ENCODE measurements at places on chromosomes 16 and 17.

- no peak for DNase-seq
Observed at GRCh38 chr16:19861133-19861532, 23.5 kb downstream of the GPRC5B start.

DNA sequence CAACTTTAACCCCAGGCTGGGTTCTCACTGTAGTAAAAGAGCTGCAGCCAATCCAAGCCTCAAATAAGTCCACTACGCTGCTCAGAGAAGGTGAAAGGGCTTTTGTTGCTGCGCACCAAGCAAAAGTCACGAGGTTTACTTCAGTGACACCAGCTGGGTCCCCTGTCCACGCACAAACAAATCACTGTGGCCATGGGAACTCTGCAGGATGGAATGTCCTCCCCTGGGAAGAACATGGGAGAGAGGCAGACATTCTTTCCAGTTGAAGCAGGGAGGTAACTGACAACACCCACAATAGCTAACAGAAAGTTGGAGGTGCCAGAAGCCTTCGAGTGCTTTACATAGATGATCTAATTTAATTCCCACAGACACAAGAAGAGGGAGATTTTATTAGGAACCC lies 181.9 kb downstream of the PMP22 start:
- DNase-seq: no peak

GRCh38 chr16:35102780-35103403 lies 1643.5 kb downstream of the TP53TG3F start:
- peak; percentile 69 for DNase-seq

- no peak for DNase-seq
Observed at GRCh38 chr17:32747856-32748255, 129.1 kb downstream of the MYO1D start.

GRCh38 chr17:38861399-38861843 lies 7.9 kb upstream of the RPL23 start:
- DNase-seq: peak; percentile 83

DNA sequence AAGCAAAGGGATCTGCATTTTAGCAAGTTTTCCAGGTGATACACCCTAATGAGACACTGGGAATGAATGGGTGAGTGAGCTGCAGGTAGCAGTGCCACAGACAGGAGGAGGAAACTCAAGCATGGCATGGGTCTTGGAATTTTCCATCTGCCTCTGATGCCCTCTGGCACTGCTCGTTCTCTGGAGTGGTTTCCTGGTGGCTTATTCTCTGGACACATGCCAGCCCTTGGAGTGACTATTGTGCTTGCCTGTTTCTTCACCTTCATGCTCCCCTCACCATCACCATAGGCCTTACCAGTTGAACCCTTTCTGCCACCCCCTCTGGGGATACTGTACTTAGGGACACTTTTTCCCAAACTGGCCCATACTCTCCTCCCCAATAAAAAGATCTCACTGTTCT lies 1.6 kb downstream of the COASY start:
- DNase-seq: no peak

DNA sequence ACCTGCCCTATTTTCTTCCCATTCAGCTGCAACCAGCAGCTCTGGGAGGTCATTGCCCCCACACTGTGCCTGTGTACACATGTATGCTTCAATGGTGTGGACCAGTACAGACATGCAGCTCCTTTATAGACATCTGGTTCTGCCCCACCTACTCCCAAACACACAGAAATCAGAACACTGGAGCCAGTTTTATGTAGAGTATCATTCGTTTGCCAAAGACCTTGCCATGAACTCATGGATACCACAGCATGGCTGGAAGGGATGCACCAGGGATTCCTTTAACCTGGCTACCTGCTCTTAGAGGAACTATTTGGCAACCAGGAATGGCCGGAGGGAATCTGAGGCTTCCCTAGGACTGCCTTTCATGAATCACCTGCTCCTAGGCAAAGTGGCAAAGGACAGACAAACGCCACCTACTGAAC lies 60.4 kb downstream of the ZFHX3 start:
- no peak for DNase-seq

DNA sequence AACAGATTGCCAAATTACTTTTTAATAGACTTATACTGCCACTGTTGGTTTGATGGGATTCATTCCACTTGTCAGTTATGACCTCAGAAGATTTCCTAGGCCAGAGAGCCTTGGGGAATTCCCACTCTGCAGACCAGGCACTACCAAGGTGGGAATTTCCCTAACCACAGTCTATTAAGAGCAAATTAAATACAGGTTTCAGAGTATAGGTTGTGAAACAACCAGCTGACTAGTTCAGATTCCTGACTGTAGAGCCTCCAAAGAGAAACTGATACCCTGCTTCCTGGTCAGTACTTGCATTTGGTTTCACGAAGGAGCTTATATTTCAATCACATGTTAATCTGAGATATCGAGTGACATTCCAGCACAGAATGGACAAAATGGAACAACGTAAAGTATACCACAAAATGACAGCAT lies 186.5 kb downstream of the STX8 start:
- no peak for DNase-seq

- DNase-seq: peak; percentile 94
Observed at GRCh38 chr17:10135539-10136257, 62.7 kb downstream of the GAS7 start.

DNA sequence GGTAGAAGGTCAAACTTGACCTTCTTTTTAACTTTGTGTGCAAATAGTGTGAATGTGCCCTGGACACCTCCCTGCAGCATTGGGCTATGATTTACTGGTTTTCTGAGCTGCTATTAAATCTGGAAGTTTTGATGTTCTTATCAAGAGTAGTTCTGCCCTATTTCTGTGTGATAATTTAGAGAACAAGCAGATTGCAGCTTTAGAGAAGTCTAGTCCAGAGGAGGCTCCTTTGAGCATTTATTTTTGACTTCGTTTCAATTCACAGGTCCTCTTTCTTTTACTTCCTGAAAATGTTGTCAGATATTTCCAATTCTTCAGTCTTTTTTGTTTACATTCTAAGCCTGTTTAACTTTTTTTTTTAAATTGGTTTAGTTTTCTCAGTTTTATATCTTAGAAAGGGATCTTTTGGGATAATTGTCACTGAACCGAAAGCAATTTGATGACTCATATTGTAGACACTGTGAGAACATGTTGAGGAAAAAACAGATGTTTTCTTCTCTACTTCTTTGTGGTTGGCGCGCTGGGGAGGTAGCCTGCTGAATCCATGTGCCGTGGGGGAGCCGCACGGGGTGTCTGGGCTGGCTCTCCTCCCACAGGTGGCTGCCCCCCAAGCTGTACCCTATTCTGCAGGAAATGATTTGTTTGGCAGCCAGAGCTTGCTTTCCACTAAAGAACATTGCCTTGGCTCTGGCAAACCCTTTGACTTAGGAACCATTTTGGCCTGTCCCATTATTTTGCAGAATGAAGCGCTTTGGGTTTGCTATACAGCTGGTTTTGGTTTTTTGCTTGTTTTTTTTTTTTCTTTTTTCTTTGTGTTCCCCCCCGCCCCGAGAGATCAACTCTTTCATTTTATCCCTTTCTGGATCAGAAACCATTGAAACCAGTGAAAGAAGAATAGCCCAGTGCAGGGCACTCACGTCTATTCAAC lies 53.4 kb downstream of the MFSD11 start:
- DNase-seq: peak; percentile 76

GRCh38 chr16:47371271-47372014 lies 89.4 kb downstream of the ITFG1 start:
- no peak for DNase-seq

GRCh38 chr17:20206068-20206467 lies 196.9 kb downstream of the SPECC1 start:
- peak; percentile 43 for DNase-seq

- DNase-seq: peak; percentile 87
Observed at GRCh38 chr16:4032768-4033167, 83.5 kb downstream of the ADCY9 start.

GRCh38 chr16:68003031-68003430 lies 3.7 kb upstream of the DPEP2 start:
- no peak for DNase-seq

DNA sequence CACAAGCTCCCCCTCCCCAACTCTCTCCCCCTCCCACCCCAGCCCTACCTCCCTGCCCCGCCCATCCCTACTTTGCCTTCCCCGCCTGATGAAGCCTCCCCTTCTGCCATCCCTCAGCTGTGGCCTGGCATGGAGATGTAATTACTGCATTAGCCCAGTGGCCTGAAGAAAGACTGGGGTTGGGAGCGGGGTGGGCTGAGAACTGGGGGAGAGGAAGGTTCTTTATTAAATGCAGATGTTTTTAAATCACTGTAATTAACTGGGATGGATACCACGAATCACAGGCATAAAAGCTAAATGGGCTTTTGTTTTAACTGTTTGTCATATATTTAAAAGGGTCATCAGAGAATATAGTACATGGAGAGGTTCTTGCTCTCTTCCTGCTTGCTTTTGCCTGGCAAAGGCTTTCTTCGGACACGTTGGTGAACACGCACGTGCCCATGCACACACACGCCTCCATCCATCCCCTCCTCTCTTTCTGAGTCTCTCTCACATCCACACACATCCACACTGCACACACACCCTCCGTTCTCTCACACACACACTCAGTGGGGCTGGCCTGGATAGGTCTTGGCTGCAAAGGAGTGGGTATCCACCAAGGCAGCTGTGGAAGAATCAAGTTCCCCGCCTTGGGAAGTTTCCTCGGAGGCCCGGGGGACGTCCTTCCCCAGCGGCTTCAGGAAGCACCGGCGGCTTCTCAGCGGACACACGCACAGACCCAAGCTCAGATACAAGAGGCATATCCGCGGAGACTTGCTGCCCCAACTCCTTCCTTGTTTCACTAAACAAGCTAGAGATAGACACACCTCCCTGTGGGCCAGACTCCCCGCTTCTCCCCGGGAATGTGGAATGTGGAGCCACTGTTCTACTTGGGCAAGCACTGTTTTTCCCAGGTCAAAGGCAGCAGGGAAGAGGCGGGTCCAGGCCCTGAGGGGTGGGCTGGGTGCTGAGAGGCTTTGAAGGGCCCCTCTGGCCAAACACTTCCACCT lies 27.4 kb upstream of the TNRC6C start:
- no peak for DNase-seq

DNA sequence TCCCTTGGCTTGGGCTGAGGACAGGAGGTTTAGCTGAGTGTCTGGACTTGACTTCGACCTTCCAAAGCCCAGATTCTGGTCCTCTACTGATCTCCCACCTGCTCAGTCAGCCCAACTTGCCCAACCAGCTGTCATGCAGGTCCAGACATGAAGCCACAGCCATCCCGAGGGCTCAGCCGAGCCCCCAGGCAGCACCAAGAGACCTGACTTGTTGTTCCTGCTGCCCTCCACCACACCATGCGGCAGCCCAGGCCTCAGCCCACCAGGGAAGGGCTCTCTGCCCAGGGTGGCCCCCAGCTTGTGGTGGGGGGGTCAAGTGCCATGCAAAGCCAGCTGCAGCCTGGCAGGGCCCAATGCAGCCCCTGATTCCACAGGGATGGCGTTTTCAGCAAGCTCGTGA lies 17.2 kb upstream of the CACNG4 start:
- no peak for DNase-seq

DNA sequence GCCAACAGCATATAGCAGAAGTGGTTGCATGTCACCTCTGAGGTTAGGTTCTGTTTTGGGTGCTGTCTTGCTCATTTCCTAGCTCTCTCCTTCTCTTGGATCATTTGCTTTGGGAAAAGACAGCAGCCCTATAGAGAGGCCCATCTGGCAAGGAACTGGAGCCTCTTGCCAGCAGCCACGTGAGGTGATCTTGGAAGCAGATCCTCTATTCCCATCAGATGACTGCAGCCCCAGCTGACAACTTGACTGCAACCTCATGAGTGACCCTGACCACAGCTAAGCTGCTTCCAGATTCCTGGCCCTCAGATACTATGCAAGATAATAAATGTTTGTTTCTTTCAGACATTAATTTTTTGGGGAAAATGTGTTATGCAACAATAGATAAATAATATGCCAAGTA lies 213.3 kb upstream of the HS3ST4 start:
- DNase-seq: no peak

DNA sequence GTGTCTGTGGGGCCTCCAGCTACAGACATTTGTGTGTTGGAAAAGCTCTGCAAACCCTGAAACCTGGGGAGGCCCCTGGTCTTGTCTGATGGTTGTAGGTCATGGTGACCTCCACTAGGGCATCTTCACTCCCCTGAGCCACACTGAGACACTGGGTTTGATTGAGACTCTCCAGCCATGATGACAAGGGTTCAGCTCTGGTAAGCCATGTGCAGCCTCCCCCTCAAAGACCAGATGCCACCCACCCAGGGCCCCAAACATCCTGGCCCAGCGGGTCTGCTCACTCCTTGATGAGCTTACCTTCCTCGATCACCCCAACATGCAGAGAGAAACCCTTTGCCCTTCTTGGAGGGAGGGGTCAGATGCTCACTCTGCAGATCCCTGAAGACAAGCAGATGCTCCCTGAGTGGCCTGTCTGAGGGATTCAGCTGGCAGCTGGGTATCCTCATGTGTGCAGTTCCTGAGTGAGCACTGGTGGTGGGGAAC lies 101.6 kb downstream of the METRNL start:
- peak; percentile 34 for DNase-seq

DNA sequence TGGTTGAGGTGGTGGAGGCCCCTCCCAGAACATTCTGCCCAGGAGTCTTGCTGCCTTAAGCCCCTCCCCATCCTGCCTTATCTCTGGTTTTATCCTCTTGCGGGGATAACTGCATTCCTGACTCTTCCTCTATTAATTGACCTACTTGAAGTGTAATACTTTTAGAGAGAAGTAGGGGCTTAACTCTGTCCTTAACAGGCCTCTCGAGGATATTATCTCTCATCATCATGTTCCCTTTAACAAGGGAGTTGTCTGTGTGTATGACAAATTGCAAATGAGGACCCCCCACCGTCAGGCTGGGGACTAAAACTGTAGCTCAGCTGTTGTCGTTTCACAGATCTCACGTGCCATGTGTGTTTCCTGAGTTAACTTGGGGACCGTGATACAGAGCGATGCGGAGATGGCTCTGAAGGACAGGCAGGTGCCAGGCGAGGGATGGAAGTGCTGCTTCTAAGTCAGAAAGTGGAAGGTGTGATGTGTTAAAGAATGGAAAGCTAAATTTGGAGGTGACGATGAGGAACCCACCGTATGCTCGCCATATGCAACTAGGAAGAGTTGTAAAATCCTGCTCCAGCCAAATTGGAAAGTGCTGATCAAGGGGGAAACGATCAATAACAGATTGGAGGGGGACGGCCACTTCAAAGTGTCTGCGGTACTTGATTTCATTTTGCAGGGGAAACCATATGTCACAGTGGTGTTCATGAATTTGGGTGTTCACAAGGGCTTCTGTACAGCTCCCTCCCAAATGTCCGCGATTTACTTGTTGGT lies 106.3 kb downstream of the RPTOR start:
- peak; percentile 51 for DNase-seq

GRCh38 chr16:17160920-17161431 lies 309.8 kb downstream of the XYLT1 start:
- no peak for DNase-seq

DNA sequence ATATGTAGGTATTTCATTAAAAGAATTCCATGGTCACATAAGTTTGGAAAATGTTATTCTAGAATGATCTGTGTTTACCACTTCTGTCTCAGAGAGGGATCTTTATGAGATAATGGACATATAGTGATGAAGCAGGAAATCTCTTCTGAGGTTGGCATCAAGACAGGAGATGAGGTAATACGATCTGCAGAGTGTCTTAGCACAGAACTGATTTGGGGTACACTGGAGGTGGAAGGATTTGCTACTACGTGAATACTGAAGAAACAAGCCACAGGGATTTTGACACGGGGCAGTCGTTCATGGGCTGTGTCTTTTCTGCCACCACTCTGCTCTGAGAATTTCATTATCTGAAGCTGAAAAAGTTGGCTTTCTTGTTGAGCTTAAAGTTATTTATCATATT lies 5.5 kb downstream of the CBFB start:
- DNase-seq: no peak

- DNase-seq: peak; percentile 94
Observed at GRCh38 chr17:44086364-44087311, 16.1 kb downstream of the G6PC3 start.

- peak; percentile 40 for DNase-seq
Observed at GRCh38 chr16:17448640-17449638, 21.8 kb downstream of the XYLT1 start.
